Stimulated activated CD4-positive, alpha-beta T cell treated with anti-CD3 and anti-CD28 coated beads, Interleukin-1b, Interleukin-23, amount 100 ng/mL, for 1 hour (primary cell): ENCODE measurements at places on chromosomes 6 and 20.

DNA sequence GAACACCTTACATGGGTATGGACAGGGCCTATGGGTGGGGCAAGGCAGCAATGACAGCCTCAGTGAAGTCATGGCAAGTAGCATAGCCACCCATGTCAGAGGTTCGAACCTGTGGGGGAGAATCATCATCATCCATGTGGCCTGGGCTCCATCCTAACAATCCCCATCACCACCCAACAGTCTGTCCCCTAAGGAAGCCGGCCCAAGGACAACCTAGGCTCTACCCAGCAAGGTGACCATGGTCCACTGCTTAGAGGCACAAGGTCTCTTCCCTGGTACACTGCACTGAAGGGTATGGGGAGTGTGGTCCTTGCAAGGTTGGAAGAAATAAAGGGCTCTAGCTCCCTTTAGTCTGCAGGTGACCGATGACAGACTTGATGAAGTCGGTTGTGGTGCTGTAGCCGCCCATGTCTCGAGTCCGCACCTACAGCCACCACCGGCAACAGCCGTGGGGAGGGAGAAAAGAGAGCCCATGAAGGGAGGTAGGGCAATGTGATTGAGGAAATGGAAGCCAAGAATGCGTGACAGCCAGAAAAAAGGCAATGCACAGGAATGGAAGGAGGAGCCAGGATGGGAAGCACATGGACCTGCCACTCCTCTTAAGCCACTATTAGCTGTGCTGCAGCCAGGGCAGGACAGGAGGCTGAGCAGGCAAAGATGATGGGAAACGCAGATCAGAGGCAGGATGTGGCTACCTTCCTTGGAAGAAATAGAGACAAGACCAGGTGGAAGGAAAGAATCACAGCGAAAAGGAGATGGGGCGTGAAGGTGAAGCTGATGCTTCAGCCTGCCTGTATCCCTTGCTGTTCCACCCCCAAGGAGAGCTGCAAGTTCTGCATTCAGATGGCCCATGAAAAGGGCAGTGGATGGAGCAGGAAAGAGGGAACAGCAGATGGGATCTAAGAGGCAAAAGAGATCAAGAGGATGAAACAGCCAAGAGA is 5.3 kb downstream of the IDH3B start:
- no peak for DNase-seq

DNA sequence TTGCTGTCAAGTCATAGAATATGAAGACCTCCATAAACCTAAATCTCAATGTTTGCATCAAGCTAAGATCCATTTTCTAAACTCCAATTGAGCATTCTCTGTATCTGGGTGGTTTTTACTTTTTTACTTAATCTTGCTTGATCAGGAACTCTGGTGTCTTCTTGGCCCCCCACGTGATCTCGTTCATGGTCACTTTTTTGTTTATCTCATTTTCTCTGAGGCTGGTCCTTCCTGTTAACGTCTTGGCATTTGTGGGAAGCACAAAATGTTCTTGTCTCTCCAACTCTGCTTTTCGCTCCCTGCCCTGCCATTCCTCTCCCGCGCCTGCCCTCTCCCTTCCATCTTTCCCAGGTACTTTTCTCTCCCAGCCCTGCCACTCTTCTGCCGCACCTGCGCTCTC is 14.0 kb upstream of the MAPRE1 start:
- no peak for DNase-seq

DNA sequence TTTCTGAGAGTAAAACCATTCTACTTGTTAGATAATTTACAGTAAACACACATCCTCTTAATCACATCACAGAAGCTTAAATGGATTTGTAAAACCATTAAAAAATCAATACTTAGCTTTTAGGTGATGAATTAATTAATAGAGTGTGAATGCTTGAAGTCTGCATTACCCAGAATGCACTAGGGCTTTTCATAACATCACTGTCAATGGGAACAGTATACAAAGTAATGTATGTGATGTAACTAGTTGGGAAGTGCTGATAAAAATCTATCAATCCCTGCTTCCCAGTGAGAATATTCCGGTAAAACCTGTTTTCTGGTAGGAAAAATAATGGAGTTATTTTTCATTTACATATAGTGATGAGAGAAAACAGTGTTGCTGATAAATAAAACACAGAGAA is 23.1 kb upstream of the HDGFL1 start:
- DNase-seq, result no peak

GRCh38 chr6:47780510-47781356 is 1.1 kb upstream of the OPN5 start:
- DNase-seq, result no peak

GRCh38 chr20:11936157-11936556 is 18.5 kb downstream of the BTBD3 start:
- DNase-seq, result no peak

GRCh38 chr6:115582386-115582785 is 478.3 kb downstream of the FRK start:
- no peak for DNase-seq

DNA sequence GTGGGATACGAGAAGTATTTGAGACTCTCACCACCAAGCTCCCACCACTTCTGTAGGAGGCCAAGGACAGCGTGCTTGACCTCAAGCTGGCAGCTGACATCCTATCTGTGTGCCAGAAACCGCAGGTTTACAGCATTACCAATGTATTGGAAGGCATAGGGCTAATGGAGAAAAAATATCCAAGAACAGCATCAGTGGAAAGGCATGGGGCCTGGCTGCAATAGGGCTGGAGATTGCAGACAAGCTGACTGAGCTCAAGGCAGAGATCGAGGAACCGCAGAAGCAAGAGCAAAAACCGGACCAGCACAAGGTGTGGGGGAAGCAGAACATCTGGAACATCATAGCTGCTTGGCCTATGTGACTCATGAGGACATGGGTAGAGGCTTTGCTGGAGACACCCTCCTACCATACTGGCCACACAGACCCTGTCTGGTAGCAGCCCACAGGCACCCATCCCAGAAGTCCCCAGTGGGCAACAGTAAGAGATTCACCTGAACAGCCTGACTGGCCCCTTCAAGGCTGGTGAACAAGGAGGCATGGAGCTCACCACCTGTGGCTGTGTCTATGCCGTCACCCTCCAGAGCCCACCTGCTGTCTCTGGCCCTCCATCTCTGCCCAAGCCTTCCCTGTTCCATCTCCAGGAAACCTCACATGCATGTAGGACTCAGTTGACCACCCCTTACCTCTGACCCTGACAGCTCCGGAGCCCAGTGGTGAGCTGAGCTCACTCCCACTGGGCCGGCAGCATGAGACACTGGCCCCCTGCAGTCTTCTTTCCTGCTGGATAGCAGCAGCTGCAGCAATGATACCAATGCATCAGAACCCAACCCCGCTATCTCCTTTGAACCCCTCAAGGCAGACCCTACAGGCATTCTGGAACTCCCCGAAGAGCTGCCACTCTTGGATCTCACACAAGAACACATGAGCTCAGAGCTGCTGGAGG is 171.1 kb downstream of the KIF6 start:
- no peak for DNase-seq

DNA sequence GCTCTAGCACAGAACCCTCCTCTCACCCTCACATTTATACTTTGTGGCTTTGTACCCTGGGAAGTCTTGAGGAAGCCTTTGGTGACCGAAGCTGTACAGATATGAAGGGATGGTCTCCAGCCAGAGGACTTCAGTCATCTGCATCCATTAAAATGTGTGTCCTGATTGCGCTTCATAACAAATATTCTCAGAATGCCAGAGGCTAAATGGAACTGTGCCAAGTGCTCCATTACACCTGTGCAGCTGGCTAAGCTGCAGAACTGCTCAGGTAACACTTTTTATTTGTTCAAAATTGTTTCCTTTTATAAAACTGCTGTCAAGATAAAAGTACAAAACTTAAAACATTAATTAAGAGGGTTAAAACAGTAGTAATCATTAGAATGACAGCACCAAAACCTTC is 22.3 kb downstream of the TPBG start:
- DNase-seq, result no peak

- DNase-seq, result no peak
These were observed 13.5 kb downstream of the CCR6 start for GRCh38 chr6:167136376-167136775.

DNA sequence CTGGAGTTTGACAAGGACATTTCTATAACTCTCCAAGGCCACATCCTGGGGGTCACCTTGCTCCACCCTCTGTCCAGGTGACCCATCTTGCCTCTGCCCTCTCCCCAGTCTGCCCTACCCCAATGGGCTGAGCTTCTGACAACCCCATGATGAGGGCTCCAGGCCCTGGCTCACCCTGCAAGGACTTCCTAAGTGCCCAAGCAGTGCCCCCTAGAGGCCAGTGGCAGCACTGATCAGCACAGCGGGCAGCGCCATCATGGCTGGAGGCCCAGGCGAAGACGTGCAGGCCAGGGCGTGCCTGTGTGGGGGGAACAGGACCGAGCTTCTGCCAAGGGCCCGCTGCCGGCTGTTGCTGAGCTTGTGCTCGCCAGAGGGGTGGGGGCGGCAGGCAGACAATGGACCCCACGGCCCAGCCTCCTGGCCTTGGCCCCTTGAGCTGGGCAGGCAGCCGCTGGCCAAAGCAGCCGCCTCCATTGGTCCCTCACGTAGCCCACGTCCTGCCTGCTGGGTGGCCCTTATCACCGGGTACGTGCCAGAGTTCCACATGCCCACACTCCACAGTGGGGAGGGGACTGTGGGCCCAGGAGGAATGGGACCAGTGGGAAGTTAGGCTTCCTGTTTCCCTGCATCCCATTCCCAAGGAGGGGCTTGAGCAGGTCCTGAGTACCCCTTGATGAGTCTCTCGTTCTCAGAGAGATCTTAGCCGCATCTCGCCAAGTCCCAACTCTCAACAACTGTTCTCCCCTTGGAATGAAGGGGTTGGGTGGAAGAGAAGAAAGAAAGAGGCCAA is 64.3 kb downstream of the MRPL14 start:
- no peak for DNase-seq

DNA sequence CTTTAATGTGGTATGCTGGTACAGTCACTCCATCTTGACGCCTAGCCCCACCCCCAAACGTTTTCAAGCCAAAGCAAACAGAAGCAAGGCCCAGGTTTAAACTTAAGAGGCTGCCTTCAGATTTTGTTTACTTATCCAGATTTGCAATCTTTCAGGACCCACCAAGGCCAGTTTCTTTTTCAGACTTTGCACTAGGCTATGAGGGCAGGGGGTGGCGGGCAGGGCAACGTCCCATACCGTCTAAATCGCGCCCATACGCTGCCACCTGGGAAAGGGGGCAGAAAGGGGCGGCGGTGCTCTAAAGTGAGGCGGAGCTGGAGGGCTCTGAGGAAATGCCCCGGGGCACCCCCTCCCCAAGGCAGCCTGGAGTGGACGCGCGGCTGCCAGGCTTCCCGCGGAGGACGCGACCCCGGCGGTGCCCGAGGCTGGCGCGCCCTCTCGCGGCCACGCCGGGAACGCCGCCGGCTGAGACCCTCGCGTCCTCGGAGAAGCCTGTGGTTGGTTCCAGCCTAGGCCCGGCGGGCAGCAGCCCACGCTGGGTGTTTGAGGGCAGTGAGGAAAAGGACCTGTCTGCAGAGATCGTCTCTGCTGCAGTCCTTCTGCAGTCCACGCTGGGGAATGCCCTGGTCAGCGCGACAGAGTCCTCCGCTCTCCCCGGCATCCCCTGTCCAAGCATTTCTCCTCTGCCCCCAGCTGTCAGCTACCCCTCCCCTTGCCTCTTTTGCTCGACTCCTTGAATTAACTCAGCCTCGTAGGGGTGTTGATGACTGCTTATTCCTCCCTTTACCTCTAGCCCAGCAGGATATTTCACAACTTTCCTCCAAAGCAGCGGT is 129.2 kb upstream of the PRND start:
- no peak for DNase-seq

DNA sequence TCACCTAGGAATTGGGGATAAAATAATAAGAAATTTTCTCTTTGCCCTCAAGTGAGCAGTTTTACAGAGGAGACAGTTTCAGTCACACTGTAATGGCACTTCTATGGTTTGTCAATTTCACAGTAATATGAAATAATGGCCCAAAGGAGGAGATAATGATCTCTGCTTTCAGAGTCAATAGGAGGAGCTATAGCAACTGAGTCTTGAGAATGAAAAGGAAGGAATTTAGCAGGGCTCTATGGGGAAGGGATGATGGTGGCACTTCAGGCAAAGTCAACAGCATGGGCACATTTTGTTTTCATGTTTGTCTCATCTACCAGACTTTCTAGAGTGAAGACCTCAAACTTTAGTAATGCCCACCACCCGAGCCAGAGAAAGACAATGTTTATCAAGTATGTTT is 138.3 kb upstream of the HMGN3 start:
- no peak for DNase-seq

- DNase-seq, result no peak
These were observed 98.7 kb downstream of the TRERF1 start for GRCh38 chr6:42352856-42353564.

- no peak for DNase-seq
These were observed 91.2 kb upstream of the GLP1R start for GRCh38 chr6:38957426-38957825.

GRCh38 chr6:123587838-123588545 is 48.8 kb downstream of the TRDN start:
- no peak for DNase-seq

DNA sequence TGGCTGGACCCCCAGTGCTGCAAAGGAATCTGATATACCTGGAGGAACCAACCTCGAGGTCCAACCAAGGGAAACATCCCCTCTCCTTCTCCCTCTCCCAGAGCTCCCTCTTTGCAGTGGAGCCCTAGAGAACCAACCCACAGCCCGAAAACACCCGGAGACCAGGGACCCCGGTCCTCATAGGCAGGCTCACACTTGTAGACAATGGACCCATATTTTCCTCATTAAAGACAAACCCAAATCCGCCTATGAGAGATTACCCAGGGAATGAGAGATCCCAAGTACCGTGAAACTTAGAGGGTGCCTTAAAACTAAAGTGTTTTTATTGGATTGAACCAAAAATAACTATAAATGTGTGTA is 9.6 kb upstream of the FOXF2 start:
- no peak for DNase-seq
